ENCODE measurements at places on chromosomes 11 and 22. TPM values are rescaled to one million over a fixed set of nuclear protein-coding genes. Genes with fewer than 3 reads are reported as not detected.

- no peak overlapping the region for H3K27ac ChIP-seq
- no peak overlapping the region for H3K4me3 ChIP-seq
- H3K4me1 ChIP-seq: no peaks in the 10 kb centered on the region
- DNase-seq: no peak
- H3K36me3 ChIP-seq: no peaks in the 10 kb centered on the region
Measured at GRCh38 chr22:29458551-29458950, 20.2 kb downstream of the RFPL1 start.

DNA sequence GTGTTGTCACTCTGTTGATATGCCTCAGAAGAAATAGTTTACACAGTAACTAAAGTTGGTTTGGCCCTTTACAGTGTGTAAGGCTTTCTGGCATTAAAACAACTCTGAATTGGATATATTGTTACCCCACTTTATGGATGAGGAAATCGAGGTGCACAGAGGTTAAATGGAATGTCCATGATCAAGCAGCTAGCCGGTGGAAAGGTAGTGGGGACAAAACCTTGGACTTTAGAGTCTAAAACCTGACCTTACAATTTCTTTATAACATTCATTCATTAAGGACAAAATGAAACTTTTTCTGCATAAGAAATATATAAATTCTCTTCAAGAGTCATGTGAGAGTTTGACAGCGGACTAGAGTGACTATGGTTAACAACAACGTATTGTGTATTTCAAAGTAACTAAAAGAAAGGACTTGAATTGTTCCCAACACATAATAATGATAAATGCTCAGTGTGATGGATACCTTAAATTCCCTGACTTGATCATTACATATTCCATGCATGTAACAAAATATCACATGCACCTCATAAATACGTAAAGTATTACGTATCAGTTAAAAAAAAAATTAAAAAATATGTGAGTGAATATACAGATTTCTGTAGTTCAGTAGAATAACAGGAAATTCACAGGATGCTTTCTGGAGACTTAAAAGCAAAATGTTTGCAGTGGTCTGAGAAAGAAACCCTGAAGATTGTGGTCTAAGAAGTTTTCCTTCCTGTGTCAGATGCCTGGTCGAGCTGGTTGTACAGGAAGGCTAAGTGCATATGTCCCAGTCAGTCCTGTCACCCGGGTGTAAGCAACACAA is 51.0 kb downstream of the TEAD1 start:
- H3K4me1 ChIP-seq: peaks cover 26% of the 10 kb centered on the region
- no peak overlapping the region for H3K4me3 ChIP-seq
- DNase-seq: no peak

- DNase-seq: peak; percentile 87
- H3K4me1 ChIP-seq: peaks cover 10% of the 10 kb centered on the region
- H3K27me3 ChIP-seq: no peaks in the 10 kb centered on the region
- H3K36me3 ChIP-seq: peaks cover 39% of the 10 kb centered on the region
- H3K27ac ChIP-seq: peak within 1 kb of the TSS; percentile 68
Measured at GRCh38 chr11:61967116-61967923, at the start of gene FTH1. Gene FTH1 (minus strand): TSS chr11:61967634. CDS start chr11:61967425, 209 bp downstream.

DNA sequence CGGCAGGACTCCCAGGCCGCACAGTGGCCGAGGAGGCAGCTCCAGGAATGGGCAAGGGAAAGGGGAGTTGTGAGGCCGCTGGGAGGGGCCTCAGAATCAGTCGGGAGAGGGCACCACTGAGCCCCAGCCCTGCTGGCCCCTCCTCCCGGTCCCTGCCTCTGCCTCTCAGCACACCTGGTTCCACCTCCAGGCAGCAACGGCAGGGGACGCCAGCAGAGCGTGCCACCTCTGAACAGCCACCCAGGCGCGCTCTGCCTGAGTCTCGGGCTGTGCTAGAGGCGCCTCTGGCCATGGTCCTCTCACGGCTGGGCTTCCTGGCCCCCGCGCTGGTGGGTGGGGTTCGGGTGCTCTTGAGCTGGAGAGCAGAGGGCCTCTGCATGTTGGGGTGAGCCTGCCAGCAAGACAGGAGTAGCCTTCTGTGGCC is 33.0 kb downstream of the MOB2 start:
- peak; percentile 92 for DNase-seq
- H3K4me1 ChIP-seq: no peaks in the 10 kb centered on the region
- no peak overlapping the region for H3K27ac ChIP-seq
- H3K27me3 ChIP-seq: no peaks in the 10 kb centered on the region
- H3K36me3 ChIP-seq: no peaks in the 10 kb centered on the region
- H3K4me3 ChIP-seq: no peak overlapping the region

- DNase-seq: peak; percentile 23
- no peaks in the 10 kb centered on the region for H3K36me3 ChIP-seq
- H3K27me3 ChIP-seq: peaks cover 3% of the 10 kb centered on the region
- no peak overlapping the region for H3K4me3 ChIP-seq
- H3K4me1 ChIP-seq: peaks cover 13% of the 10 kb centered on the region
Measured at GRCh38 chr11:73223998-73224730, 6.1 kb downstream of the P2RY2 start.

DNA sequence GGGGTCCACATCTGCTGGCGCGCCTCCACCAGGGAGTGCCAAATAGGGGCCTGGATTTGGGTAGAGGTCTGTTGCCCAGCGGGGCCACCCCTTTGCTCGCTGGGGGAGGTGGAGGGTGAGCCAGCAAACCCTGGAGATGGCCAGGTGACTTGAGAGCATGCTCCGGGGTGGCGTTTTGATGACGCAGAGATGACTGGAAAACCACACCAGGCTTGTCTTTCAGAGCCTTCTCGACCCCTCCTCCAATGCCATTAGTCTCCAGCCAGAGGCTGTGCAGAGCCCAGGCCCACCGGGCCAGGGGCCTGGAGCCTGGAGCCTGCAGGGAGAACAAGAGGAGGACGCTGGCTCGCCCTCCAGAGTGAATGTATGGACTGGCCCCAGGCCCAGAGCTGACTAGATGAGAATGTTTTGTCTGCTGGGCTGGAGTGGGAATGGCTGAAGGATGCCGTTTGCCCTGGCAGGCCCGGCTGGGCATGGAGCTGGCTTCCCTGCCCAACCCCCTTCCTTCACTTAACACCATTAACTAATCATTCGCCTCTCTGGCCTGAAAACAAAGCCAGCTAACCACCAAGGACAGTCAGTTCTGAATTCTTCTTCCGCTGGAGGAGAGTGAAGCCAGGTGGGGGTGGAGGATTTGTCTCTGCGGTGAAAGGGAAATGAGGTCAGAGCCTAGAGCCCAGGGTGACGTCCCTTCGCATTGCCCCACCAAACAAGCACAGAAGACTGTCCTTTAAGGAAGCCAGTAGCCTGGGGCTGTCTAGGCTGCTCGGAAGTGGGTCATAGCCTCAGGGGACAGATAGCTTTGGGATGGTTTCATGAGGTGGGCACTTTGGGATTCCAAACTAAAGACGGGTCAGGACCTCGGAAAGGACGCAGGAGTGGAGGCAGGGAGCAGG is 1.6 kb upstream of the MCAM start:
- H3K27ac ChIP-seq: no peak overlapping the region
- H3K4me3 ChIP-seq: peak overlapping the region; percentile 23
- H3K27me3 ChIP-seq: peaks cover 9% of the 10 kb centered on the region
- DNase-seq: peak; percentile 82
- peaks cover 6% of the 10 kb centered on the region for H3K36me3 ChIP-seq
- H3K4me1 ChIP-seq: peaks cover 15% of the 10 kb centered on the region

The C22orf31 gene
- total RNA-seq: not detected

The TREH gene
- total RNA-seq: not detected

The PATE4 gene
- not detected for total RNA-seq

The KBTBD3 gene
- 2.4 TPM for total RNA-seq

The SMIM38 gene
- 0.09 TPM for total RNA-seq

The OTOG gene
- 0.86 TPM for total RNA-seq

The RFPL1 gene
- total RNA-seq: not detected
